ENCODE measurements at places on chromosomes 2 and 18.

- peak; percentile 72 for DNase-seq
Observed at GRCh38 chr18:10057894-10058791, 144.3 kb downstream of the VAPA start.

DNA sequence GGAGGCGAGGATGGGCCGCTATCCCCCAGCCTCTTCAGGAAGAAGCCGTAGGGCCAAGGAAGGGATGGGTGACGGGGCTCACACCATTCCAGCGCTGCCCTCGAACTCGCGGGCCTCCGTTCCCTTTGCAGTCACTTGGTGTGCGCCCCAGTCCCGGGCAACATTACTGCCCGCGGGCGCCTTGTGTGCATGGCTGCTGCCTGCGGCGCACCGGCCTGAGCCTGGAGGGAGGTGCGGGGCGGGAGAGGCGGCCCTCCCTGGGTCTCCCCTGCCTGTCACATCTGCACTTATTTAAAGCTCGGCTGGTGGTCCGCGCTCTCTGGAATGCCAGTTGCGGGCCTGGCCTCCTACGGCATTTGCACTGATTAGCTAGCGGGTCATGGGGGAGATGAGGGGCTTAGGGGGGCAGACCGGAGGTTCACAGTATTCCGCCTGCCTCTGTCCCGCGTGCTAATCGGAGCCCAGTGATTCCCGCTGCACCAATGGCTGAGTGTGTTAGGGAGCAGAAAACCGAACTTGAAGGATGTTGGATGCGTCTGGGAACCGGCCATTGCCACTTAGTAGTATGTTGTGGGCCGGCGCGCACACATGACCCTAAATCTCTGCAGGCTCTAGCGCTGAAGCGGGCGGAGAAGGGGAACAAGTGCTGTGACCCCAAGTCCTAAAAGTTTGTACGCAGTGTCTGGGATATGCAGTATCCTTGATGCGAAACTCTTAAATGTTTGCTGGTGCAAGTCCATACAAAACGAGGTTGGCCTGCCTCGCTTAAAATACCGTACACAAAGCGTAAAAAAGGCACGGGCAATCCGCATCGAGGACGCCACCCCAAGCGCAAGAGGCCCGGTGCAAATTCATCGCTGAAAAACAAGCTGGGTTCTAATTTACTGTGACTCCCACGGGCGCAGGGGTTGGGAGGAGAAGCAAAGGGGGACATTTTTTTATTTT lies 161.2 kb upstream of the SIX2 start:
- DNase-seq: no peak

GRCh38 chr2:157355618-157356017 lies 30.0 kb upstream of the ERMN start:
- DNase-seq: peak; percentile 49

- DNase-seq: no peak
Observed at GRCh38 chr2:223267160-223267951, 215.4 kb downstream of the KCNE4 start.

GRCh38 chr18:42901161-42901560 lies 214.3 kb downstream of the RIT2 start:
- DNase-seq: no peak

DNA sequence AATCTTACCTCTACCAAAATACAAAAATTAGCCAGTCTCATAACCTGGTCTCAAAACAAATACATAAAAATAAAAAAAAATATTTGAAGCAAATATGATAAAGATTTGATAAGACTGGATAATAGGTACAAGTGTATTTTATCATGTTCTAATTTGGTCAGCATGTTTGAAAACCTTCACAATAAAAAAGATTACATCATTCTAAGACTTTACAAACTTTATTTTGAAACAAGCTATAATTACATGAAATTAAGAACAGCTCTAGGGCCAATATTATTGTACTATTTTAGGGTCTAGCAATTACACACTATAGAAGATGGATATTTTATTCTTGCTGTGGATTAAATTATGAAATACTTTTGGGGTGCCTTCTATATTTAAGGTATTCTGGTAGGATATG lies 29.4 kb upstream of the MCM6 start:
- no peak for DNase-seq
